ENCODE measurements at places on chromosomes 3 and 15. TPM values are rescaled to one million over a fixed set of nuclear protein-coding genes. Genes with fewer than 3 reads are reported as not detected.

ZIC4 gene
- not detected for total RNA-seq

MUSTN1 gene
- not detected for total RNA-seq

GP5 gene
- total RNA-seq: not detected

GABRR3 gene
- not detected for total RNA-seq

ILDR1 gene
- not detected for total RNA-seq

CCDC9B gene
- total RNA-seq: 16.5 TPM

LRRN1 gene
- total RNA-seq: not detected

Measured in A549 treated with RU486 at 1 μM for 4 hours (cell line).